Activated CD8-positive, alpha-beta memory T cell treated with anti-CD3 and anti-CD28 coated beads, Interleukin-2, amount 10 ng/mL, durations not matched to agents 7 days and 5 days (primary cell): ENCODE measurements at places on chromosomes 7 and 10. TPM values are rescaled to one million over a fixed set of nuclear protein-coding genes. Genes with fewer than 3 reads are reported as not detected.

DNA sequence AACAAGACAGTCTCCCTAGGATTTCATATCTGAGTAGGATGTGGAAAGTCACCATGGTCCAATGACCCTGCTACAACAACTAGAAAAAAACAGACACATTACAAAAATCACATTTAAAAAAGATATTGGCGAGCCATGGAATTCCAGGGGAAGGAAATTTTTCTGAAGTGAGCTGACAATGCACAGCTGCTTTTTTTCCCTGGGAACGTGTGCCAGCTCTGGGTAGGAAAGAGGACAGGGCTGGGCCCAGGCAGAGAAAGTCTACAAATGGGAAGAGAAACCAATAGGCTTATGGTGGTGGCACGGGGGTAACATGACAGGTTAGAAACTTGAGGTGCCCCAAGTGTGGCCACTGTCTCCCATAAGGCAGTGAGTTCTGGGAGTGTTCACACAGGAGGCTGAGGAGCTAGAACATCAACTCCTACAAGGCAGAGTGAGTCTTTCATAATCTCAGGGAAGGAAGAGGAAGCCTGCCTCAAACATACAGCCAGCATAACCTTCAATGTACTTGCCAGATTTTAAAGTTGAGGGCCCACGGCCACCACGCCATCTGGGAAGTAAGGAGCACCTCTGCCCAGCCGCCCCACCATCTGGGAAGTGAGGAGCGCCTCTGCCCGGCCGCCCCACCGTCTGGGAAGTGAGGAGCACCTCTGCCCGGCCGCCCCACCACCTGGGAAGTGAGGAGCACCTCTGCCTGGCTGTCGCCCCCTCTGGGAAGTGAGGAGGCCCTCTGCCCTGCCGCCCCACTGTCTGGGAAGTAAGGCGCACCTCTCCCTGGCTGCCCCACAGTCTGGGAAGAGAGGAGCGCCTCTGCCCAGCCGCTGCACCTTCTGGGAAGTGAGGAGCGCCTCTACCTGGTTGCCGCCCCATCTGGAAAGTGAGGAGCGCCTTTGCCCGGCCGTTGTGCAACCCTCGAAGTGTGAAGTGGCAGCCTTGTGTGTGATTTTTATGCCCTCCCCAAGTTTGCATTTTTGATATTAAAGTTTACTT, 5.9 kb downstream of the FBXL13 start:
- no peak overlapping the region for H3K27ac ChIP-seq
- H3K4me3 ChIP-seq: no peak overlapping the region
- DNase-seq: no peak
- H3K36me3 ChIP-seq: no peaks in the 10 kb centered on the region

DNA sequence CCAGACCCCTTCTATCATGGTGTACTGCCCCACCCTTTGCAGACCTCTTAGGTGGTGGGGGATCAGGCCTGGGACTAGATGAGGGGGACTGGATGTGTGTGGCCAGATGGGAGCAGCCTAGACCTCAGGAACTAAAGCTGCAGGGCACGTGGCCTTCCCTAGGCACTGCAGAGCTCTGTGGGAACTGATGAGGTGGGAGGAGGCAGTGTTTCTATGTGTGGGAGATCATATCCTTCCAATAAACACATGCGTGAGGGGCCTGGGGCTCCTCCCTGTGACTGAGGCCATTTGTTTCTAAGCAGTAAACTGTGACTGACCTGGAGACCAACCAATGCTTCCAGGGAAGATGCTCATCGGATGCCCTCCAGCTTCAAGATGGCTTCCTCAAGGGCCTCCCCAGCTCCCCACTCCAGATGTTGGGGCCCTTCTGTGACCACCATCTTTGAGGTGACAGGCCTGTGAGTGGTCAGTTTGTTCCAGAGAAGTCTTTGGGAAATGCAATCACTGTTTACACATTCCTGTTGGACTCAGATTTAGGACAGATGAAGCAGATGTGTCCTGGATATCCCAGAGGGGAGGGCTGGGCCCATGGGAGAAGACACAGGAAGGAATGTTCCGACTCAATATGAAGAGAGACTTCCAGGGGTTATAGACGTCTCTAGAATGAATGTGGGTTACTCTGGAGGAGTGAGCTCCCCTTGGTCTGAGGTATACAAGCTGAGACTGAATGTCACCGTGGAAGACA, 23.6 kb upstream of the ZCCHC24 start:
- peaks cover 22% of the 10 kb centered on the region for H3K27me3 ChIP-seq
- no peaks in the 10 kb centered on the region for H3K36me3 ChIP-seq
- DNase-seq: no peak

- H3K4me3 ChIP-seq: no peak overlapping the region
- no peaks in the 10 kb centered on the region for H3K36me3 ChIP-seq
- H3K27ac ChIP-seq: no peak overlapping the region
- peaks cover 5% of the 10 kb centered on the region for H3K4me1 ChIP-seq
- peaks cover 61% of the 10 kb centered on the region for H3K27me3 ChIP-seq
- DNase-seq: no peak
Measured at GRCh38 chr7:38632411-38632810, 1.2 kb upstream of the AMPH start.

DNA sequence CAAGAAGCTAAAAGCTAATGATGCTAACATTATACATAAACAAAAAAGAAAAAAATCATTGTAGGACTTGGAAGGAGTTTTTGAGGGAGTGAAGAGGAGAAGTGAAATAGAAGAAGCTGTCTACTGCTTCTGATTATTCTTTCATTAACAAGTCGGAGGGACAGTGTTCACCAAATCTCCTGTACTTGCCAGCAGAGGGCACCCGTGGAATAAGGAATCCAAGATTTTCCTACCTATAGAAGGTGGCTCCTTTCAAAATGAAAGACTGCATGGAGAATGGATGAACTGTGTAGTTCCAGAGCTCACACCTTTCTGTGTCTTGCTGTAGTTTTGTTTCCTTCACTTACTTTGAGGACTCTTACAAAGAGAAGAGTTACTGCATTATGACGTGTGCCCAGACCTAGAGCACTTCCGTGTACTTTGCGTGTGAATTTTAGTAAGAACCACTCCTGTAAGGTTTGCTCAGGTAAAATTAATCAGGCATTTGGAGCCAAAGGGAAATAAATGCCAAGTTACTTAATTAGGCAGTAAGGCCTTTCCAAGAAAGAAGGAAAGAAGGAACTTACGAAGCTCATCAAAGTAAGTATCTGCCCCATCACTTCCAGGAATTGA, 145.1 kb downstream of the SEMA3D start:
- H3K4me1 ChIP-seq: no peaks in the 10 kb centered on the region
- H3K36me3 ChIP-seq: no peaks in the 10 kb centered on the region
- no peaks in the 10 kb centered on the region for H3K27me3 ChIP-seq
- no peak overlapping the region for H3K4me3 ChIP-seq

- no peak overlapping the region for H3K4me3 ChIP-seq
- H3K4me1 ChIP-seq: peaks cover 27% of the 10 kb centered on the region
- H3K36me3 ChIP-seq: peaks cover 61% of the 10 kb centered on the region
- DNase-seq: no peak
- no peaks in the 10 kb centered on the region for H3K27me3 ChIP-seq
- peak overlapping the region; percentile 12 for H3K27ac ChIP-seq
Measured at GRCh38 chr7:73449422-73449821, 15.8 kb downstream of the FZD9 start.

DNA sequence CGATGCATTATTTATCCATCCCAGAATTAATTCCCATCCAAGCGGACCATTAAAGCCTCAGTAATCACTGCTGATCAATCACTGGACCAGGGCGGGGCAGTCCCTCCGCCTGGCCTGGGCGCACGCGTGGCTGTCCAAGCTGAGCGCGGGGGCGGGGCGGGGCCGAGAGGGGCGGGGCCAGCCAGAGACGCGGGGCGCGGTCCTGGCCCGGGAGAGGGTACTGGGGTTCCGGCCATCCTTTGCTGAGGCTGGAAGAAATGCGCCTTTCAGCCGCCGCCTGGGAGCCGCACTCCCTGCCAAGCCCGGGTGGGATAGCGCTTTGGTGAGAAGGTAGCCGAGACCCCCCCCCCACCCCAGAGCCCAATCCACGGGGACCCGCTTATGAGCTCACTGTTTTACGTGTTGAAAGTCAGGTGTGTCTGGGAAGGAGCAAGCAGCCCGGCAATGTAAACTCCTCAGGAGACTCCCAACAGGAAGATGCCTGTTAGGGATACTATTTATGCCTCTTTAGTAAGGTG, at the start of gene ARHGAP22:
Gene ARHGAP22, minus strand, starts transcription at position 83 of the 518 bp plus-strand sequence. CDS start 277 bp downstream, outside the sequence.
- peak; percentile 4 for DNase-seq
- H3K36me3 ChIP-seq: no peaks in the 10 kb centered on the region
- H3K4me1 ChIP-seq: peaks cover 2% of the 10 kb centered on the region

DNA sequence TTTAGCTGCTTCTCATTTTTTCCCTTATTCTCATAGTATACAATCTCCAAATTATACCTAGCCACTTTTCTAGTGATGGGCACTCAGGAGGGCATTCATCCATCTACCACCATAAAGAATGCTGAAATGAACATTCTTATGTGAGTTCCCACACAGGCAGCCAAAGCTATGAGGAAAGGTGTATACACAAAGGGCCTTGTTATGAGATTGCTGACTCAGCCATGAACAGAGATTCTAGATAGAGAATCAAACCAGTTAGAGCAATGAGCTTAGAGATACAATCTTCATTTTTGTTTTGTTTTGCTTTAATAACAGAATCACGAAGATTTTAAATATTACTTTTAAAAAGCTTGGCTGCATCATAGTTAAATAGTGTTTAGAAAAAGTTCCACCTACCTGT, 54.8 kb upstream of the TNKS2 start:
- H3K4me3 ChIP-seq: no peak overlapping the region
- no peak for DNase-seq
- no peaks in the 10 kb centered on the region for H3K36me3 ChIP-seq
- H3K27me3 ChIP-seq: peaks cover 46% of the 10 kb centered on the region

GRCh38 chr10:127880557-127880956, 12.2 kb downstream of the CLRN3 start:
- H3K4me1 ChIP-seq: peaks cover 29% of the 10 kb centered on the region
- H3K4me3 ChIP-seq: no peak overlapping the region
- H3K36me3 ChIP-seq: no peaks in the 10 kb centered on the region
- DNase-seq: peak; percentile 49
- H3K27me3 ChIP-seq: peaks cover 12% of the 10 kb centered on the region

DNA sequence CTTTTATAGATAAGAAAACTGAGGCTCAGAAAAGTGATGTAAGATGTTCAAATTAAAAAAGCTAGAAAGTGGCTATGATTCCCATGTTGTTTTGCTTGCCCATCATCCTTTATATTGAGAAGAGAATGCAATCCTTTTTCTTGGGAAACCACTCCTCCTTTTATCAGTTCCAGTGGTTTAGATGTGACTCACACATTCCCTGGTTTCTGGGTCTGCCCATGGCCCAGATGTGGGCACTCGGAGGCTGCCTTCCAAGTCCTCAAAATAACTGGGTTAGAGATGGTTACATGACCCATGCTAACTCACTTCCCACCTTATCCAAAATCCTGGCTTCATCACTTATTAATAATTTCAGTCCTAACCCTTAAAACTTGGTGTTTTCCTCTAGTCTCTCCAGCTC, 550.0 kb downstream of the MDFIC start:
- H3K36me3 ChIP-seq: no peaks in the 10 kb centered on the region
- H3K4me3 ChIP-seq: no peak overlapping the region
- no peak overlapping the region for H3K27ac ChIP-seq

DNA sequence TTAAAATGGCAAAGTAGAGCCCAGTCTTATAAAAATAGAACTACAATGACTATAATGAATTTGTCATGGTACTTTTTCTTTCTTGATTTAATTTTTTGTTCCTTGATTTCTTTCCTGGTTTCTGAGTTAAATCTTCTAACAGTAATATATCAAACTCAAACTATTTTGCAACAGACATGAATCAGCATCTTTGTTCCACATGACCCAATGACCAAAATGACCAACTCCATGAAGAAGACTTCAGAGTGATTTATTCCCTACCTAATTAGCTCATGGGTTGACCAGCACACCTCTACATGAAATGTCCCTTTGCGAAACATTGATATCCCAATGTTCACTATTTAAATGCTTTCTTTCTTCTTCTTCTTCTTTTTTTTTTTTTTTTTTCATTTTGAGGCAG, 30.9 kb downstream of the NMT2 start:
- no peak overlapping the region for H3K27ac ChIP-seq
- no peak for DNase-seq
- H3K4me1 ChIP-seq: peaks cover 15% of the 10 kb centered on the region
- H3K27me3 ChIP-seq: no peaks in the 10 kb centered on the region

The SEC24C gene
- 98.0 TPM for total RNA-seq

The CYTH3 gene
- total RNA-seq: 0.73 TPM
